NAMALWA (cell line): ENCODE measurements at places on chromosomes 13 and 19.

DNA sequence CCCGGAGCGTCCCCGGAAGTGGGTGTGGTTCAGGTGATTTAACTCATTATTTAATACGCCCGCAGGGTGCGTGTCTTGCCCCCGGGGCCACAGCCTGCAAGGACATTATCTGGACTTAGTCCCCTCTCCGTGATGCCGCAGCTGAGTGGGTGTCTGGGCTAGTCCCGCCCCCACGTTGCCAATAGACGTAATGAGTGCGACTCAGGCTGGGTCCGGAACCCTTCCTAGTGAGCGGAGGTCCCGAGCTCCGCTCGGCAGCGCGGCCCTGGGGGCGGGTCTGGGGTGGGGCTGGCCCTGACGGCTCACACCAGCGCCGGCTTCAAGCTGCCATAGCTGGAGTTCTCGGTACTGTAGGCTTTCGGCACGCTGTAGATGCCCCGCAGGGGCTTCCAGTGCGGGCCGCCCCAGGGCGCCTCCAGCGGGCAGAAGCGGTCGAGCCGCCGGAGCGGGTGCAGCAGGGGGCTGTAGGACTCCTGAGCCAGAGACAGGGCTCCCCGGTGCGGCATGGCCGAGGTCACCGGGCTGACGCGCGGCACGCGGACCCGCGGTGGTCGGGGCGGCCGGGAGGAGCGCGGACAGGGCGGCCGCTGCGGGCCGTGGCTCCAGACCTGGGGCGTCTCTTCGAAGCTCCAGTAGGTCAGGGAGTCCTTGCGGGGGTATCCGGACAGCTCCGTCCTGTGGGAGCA is 918 bp upstream of the LHB start:
- peak; percentile 79 for DNase-seq

GRCh38 chr19:33734913-33735312 is 61.8 kb upstream of the KCTD15 start:
- no peak for DNase-seq

- DNase-seq: no peak
Observed at GRCh38 chr19:10895363-10895762, 24.0 kb downstream of the CARM1 start.

DNA sequence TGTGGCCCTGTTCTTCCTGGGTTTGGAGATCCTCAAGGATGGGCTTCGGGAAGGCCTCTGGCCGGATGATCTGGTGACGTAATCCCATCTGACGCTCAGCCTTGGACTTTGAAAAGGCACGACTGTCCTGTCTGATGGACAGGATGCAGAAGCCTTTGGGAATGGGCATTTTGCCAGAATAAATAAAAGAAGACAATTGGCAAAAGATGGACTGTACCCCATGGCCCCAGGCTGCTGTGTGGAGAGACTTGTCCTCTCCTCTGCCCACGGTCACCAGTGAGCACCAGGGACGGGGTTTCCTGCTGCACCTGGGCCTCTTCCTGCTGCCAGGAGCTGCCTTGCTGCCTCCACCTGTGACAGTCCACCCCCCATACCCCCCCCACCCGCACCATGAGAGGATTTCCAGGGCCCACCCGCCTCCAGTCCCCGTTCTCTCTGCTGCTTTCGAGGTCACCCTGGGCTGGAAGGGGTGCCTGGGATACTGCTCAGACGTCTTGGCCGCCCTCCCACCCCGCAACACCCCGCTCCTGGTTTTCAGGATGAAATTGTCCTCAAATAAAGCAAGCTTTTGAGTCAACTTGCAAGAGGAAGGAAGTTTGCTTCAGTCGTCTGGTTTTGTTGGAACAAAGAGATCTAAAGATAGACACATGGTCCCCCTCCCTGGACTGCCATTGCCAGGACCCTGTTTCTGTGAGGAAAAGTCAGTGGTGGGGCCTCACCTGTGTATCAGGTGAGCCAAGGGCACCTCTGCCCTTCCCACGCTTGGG is 40.9 kb downstream of the MCF2L start:
- DNase-seq: no peak

DNA sequence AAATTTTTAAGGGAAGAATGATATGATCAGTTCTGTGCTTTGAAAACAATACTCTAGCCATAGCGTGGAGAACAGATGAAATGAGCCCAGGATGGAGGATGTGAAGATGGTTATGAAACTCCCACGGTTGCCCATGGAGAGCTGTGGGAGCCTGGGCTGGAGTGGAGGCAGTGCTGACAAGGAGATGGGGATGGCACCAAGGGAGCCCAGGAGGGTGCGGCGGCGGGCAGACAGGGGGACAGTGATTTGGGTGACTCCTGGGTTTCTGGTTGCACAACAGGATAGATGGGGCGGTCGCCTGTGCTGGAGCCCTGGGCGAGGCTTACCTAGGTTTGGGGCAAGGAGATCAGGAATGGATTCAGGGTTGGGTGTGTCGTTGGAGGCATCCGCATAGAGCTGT is 15.9 kb downstream of the ARHGEF7 start:
- no peak for DNase-seq

DNA sequence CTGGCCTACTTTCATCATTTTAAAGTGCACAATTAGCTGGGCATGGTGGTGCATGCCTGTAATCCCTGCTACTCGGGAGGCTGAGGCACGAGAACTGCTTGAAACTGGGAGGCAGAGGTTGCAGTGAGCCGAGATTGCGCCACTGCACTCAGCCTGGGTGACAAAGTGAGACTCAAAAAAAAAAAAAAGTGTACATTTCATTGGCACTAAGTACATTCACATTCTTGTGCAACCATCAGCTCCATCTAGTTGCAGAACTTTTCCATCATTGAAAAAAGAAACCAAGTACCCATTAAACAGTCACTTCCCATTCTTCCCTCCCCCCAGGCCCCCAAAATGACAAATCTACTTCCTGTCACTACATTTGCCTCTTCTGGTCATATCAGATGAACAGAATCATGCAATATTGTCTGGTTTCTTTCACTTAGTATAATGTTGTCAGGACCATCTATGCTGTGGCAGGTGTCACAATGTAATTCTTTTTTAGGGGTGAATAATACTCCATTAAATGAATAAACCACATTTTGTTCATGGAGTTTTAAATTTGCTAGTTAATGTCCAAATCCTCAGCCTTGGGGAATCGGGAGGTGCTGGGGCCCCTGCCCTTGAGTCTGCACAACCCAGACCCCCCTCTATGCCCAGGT is 7.4 kb upstream of the SIGLEC11 start:
- no peak for DNase-seq

- no peak for DNase-seq
Observed at GRCh38 chr13:79990048-79990447, 350.9 kb downstream of the SPRY2 start.

DNA sequence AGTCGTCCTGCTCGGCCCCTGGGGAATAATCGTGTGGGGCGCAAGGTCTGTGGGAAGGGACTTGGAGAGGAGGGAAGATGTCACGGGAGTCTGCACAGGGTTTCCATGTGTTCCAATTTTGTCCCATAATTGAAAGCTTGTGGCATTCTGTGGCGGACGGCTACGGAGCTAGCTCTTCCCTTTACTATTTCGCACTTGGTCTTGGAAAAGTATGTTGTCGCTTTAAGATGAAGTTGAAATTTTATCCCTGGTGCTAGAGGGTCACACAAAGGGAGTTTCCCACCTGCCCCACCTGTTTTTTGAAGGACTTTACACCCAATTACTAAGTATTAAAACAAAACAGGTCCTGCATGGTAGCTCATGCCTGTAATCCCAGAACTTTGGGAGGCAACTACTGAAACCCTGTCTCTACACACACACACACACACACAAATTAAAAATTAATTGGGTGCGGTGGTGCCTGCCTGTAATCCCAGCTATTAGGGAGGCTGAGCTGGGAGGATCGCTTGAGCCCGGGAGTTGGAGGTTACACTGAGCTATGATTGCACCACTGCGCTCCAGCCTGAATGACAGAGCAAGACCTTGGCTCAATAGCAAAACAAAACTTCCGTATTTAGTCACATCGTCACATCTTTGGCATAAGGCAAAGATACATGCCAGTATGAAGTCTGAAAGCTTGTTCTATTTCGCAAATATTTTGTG is 967 bp upstream of the TPT1 start:
- DNase-seq: no peak

GRCh38 chr13:31116224-31116623 is 45.5 kb downstream of the HSPH1 start:
- DNase-seq: no peak

GRCh38 chr13:107480130-107480529 is 735.2 kb downstream of the LIG4 start:
- no peak for DNase-seq

- no peak for DNase-seq
Observed at GRCh38 chr19:51726049-51726448, 2.3 kb upstream of the HAS1 start.

- no peak for DNase-seq
Observed at GRCh38 chr13:23996456-23996855, 99.2 kb upstream of the C1QTNF9B start.

- no peak for DNase-seq
Observed at GRCh38 chr19:46195104-46195503, 34.4 kb upstream of the IGFL1 start.

- no peak for DNase-seq
Observed at GRCh38 chr13:72585254-72585653, 142.2 kb downstream of the MZT1 start.

DNA sequence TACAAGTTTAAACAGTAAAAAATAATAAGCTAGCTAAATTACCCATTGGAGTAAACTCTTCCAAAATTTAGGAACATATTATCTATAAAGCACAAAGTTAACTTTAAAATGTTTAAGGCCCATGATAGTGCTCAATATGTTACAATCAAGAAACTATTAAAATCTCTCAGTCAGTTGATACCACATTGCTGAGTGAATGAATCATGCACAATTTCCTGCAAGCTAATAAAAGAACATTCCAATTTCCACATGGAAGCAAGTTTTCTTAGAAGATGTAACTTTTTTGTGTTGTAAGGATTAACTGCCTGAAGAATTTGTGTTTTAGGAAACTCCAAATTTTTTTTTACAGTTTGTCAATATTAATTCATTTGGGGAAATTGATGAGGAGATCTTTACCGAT is 666.6 kb downstream of the SLITRK1 start:
- DNase-seq: no peak

DNA sequence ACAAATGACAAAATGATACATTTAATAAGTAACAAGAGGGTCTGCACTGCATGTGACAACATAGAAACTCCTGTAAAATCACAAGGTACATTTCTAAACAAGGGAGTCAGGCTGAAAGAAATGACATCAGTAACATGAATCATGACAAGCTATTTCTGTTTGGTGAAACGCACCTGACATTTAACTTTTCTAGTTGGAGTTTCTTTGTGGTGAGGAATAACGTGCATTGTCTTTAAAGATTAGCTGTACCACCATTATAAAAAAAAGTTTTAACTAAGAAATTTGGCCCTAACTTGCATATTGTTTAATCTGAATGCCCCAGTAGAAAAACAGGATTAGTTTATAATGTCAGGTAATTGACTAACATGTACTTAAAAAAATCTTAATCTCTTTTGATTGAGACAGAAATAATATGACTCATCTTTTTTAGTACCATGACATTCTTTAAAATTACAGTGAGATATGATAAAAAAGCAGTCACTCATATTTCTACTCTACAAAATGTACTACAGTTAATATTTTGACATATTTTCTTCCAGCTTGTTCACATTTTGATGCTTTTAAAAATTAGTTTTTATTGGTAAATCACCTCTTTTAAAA is 418.2 kb downstream of the KLF12 start:
- no peak for DNase-seq

DNA sequence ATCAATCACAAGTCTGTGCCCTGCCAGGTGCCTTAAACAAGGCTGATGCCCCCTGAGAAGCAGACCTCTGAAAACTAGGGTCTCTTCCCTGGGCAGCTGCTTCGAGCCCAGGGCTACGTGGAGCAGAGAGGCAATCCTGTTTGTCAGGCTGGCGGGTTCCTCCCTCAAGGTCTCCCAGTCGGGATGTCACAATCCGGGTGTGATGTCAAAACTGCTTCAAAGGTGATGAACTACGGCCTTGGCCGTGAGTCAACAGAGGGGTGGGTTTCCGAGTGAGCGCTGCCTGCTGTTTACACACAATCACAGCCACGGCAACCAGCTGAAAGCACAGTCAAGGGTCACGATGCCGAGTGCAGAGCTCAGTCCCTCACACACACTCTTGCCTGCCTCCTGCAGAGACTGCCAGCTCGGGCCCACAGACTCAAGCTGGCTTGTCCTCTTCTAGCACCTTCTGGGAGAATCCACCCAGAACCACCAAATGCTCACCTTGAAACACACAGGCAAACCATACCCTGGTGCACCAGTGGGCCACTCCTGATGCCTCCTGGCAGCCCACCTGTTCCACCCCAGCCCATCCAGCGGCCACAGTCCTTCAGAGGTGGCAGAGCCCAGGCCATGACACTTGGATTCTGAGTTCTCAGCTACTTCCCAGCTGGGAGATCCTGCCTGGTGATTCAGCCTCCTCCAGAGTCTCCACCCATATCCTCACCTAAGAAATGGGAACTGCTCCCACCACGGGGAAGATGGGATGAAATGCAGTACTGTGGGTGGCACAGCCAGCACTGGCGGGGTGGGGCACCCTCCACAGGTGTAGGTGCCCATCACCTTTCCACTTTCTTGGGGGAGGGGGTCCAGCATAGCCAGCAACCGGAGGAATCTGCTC is 6.8 kb downstream of the ELL start:
- DNase-seq: no peak

- peak; percentile 18 for DNase-seq
Observed at GRCh38 chr19:12159773-12160414, 3.0 kb upstream of the ZNF136 start.

DNA sequence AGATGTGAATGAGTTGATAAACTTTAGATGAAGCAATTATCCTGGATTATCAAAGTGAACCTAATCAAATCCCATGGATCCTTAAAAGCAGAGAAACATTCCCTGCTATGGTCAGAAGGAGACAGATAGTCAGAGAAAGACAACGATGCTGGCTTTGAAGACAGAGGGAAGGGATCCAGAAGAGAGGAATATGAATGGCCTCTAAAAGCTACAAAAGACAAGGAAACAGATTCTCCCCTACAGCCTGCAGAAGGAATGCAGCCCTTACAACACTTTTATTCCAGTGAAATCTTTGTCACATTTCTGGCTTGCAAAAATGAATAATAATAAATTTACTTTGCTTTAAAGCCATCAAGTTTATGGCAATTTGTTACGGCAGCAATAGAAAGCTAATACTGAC is 1164.2 kb downstream of the PCDH17 start:
- DNase-seq: no peak

DNA sequence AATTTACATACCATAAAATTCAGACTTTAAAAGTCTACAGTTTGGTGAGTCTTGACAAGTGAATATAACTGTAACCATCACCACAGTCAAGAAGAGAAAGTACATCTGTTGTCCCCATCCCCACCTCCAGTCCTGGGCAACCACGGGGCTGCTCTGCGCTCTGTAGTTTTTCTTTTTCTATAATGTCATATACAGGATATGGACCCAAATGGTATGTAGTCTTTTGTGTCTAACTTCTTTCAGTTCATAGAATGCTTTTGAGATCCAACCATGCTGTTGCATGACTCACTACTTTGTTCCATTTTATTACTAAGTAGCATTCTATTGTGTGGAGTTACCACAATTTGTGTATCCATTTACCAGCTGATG is 103.9 kb downstream of the DOCK9 start:
- DNase-seq: no peak

DNA sequence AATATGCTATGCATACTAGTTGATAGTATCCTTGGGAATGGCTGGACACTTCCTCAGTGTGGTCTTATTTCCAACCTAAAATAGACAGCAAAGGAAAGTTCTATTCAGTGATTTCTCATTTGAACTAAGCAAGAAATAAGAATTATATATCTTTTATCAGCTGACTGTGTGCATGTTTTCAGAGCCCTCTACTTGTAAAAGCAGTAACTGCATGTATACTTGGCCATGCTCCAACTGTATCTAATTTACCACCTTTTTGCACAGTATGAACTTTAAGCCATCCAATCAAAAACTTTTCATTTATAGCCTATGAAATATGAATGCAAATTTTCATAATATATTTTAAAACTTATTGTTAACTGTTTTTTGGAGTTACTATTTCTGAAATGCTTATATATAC is 136.4 kb upstream of the PCDH9 start:
- peak; percentile 51 for DNase-seq
